Small intestine (tissue), 16 donors: ENCODE measurements at places on chromosomes 3 and 15. TPM values are rescaled to one million over a fixed set of nuclear protein-coding genes. Genes with fewer than 3 reads are reported as not detected.
A peak's percentile ranks its signal among the peaks of the same experiment; 100 is the strongest.

DNA sequence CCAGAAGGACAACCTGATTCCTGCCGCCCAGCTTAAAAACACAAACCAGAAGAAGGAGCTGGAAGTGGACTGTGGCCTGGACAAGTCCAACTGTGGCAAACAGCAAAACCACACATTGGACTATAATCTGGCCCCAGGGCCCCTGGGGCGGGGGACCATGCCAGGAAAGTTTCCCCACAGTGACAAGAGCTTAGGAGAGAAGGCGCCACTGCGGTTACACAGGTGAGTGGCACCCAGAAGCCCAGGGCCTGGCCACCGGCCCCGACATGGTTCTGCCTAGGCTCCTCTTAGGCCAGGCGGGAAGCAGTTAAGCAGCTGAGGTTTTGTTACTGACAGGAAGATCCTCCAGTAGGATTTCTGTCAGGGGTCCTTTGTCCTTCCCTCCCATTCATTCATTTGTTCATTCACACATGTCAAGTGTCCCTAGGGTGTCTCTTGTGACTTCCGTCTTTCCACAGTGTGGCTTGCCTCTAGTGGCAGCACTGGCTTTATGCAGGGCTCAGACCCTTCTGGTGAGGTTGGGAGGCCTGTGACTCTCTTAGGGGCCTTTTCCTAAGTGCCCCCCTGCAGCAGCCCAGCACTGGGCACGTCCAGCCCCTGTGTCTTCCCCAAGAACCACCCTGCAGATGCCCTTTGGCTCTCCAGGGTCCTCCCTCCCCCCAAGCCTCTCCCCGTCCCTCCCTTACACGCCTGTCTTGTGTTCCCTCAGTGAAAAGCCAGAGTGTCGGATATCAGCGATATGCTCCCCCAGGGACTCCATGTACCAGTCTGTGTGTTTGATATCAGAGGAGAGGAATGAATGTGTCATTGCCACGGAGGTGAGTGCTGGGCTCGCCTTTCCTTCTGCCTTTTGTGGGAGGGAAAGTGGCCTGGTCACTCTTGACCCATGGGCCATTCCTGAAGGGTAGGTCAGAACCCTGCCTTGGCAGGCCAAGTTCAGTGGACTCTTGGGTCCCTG, 7.8 kb downstream of the DLL4 start:
- H3K4me3 ChIP-seq = no peak overlapping the region
- no peak for DNase-seq
- no peaks in the 10 kb centered on the region for H3K4me1 ChIP-seq
- no peaks in the 10 kb centered on the region for H3K36me3 ChIP-seq
- H3K27ac ChIP-seq = no peak overlapping the region

ECE2 gene
- polyA plus RNA-seq = not detected

DNA sequence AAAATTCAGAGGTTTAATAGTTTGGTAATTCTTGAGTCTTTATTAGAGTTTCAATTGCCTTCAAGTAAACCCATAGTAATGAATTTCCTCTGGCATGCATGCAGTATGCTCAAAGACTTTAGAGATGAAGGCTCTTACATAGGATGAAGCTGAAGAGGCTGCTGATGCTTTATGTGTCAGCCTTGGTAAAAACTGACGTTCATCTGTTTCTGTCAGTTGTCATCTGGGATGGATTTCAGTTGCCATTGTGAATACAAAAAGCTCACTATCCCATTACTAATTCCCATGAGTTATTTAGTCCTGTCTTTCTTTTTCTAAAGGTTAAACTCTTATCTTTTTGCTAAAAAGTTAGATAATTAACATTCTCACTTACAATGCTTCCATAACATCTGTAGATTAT, 136.9 kb upstream of the GBE1 start:
- no peaks in the 10 kb centered on the region for H3K36me3 ChIP-seq
- H3K4me1 ChIP-seq = no peaks in the 10 kb centered on the region
- no peaks in the 10 kb centered on the region for H3K27me3 ChIP-seq
- H3K4me3 ChIP-seq = no peak overlapping the region
- DNase-seq = no peak
- H3K27ac ChIP-seq = no peak overlapping the region

DNA sequence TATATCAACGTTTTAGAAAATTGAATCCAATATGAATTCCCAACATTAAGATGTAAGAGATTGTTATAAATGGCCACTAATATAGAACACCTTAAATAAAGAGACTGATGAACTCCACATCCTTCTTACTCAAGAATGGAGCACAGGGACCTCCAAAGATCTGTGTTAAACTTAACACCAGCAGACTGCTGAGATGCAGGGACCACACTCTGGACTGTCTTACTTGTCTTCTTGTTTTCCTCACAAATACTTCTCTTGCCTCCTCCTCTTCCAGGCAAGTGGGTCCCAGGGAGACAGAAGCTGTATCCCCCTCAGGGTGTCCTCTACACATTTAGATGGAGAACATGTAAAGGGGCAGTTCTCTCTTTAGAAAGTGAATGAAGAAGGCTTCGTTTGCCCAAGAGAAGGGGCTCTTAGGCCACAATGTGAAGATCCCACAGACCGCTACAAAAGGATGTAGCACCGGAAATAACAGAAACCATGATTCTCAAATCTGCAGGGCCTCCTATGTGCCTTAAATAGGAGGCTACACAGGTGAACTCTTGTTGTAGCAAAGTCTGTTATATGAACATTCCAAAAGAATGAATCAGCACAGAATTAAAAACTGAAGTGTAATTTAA, 52.2 kb downstream of the SATB1 start:
- H3K27me3 ChIP-seq = no peaks in the 10 kb centered on the region
- no peak overlapping the region for H3K4me3 ChIP-seq
- no peaks in the 10 kb centered on the region for H3K36me3 ChIP-seq
- H3K27ac ChIP-seq = no peak overlapping the region
- no peaks in the 10 kb centered on the region for H3K4me1 ChIP-seq

DNA sequence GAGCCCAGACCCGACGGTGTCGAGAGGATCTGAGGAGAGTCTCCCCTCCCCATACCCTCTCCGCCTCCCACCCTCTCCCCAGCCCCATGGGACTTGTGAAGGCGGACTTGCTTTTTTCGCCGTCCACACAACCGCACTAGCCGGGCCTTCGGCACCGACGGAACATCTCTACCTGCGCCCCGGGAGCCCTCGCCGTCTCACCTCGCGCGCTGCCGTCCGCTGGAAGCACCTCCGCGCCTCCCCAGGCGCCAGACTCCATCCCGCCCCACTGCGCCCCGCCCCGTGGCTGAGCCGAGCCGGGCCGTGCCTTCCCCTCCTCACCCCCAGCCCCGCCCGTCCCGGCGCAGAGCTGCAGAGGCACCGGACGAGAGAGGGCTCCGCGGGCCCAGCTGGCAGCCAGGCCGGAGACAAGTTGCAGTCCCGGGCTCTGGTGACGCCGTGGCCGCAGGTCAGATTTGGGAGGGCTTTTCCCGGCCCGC, at the start of the genes DUOX1 and DUOXA1:
DUOX1 (plus strand) TSS at position 344 of the 479 bp plus-strand sequence. CDS start 1,973 bp downstream, outside the sequence.
DUOXA1 (minus strand) TSS at position 229 of the 479 bp plus-strand sequence. CDS start 6,865 bp downstream, outside the sequence.
- H3K36me3 ChIP-seq = no peaks in the 10 kb centered on the region
- no peak within 1 kb of the TSS for H3K4me3 ChIP-seq
- DNase-seq = peak; percentile 44
- peaks cover 3% of the 10 kb centered on the region for H3K27me3 ChIP-seq
- H3K27ac ChIP-seq = no peak within 1 kb of the TSS

- no peak overlapping the region for H3K27ac ChIP-seq
- H3K4me3 ChIP-seq = no peak overlapping the region
- H3K36me3 ChIP-seq = peaks cover under 1% of the 10 kb centered on the region
- no peak for DNase-seq
Measured at GRCh38 chr3:62233065-62233464, 140.3 kb downstream of the FEZF2 start.

ST6GAL1 gene
- 219 TPM for polyA plus RNA-seq

SEMA6D gene
- 19.4 TPM for polyA plus RNA-seq

HTR3E gene
- 0.57 TPM for polyA plus RNA-seq

DNA sequence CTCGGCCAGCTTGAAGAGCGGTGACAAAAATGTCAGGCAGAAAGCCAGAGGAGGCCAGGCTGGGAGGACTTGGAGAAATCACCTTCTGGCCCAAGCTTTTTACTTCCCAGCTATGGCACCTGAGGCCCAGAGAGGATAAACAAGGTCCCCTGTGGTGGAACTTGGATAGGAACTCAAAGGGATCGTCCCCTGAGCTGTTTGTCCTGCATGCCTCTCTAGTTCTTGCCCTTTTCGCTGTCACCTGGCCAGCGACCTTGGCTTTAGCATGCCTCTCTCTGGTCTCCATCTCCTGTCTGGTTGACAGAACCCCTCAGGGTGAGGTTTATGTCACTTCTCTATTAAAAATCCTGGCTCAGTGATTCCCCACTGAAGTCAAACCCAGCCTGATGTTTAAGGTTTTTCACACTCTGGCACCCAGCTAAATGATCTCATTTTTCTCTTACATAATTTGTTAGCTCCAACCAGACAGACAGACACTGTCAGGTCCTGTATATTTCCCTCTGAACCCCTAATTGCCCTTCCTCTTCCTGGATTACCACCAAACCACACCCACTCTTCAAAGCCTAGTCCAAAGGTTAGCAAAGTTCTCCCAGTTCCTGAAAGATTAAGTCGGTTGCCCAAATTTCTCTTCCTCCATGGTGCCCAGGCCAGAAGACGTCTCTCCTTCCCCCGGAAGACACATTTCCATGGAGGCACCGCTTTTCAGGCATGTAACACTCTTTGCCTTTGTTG, 169.1 kb downstream of the FAM43A start:
- no peaks in the 10 kb centered on the region for H3K27me3 ChIP-seq
- H3K27ac ChIP-seq = peak overlapping the region; percentile 48
- no peak overlapping the region for H3K4me3 ChIP-seq
- peak; percentile 67 for DNase-seq
- no peaks in the 10 kb centered on the region for H3K36me3 ChIP-seq

DNA sequence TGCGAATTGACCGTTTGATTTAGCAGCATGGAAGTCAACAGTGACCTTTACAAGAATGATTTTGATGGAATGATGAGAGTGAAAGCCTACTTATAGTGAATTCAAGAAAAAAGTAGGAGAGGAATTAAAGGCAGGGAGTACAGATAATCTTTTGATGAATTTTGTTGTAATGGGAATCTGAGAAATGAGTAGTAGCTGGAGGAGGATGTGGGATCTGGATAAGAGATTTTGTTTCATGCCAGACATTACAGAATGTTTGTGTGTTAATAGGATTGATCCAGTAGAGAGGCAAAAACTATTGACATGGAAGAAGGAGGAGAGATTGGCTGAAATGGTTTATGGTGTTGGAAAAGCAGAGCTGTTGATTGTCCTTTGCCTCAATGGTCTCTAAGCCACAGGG, 17.4 kb upstream of the ZNF609 start:
- H3K27ac ChIP-seq = no peak overlapping the region
- peaks cover 10% of the 10 kb centered on the region for H3K36me3 ChIP-seq
- peaks cover 6% of the 10 kb centered on the region for H3K4me1 ChIP-seq
- H3K4me3 ChIP-seq = no peak overlapping the region
- DNase-seq = no peak
- H3K27me3 ChIP-seq = no peaks in the 10 kb centered on the region
